ENCODE measurements at places on chromosomes 3 and 15.

DNA sequence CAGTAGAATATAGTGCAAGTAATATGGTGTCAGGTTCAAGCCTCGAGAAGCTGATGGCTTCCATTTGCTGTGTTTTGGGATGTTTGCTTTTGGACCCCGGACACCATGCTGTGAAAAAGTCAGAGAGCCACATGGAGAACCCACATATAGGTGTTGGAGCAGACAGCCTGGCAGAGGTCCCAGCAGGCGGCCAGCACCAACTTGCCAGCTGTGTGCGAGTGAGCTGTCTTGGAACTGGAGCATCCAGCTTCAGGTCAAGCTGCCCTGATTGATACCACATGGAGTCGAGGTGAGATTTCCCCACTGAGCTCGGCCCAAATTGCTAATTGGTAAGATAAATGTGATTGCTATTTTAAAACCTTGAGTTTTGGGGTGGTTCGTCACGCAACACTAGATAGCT, 185.7 kb upstream of the TBL1XR1 start:
- DNase-seq = no peak

DNA sequence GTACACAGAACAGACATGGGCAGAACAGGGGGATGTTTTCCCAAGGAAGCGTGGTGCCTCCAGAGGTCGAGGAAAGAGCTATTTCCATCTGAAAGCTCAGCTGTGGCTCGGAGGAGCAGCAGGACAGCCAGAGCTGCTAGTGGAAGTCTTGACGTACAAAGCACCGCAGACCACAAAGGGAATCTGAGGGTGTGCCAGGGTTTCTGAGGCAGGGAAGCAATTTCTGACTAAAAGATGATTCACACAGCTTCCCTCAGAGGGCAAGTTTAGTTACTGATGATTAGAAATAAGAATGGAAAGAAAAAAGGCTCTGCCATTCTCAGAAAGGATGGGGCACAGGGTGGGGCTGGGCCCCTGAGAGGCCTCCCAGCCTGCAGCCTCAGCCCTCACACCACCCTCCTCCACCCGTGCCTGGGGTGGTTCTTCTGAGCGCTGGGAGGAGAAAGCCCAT, 45.8 kb upstream of the SEC13 start:
- DNase-seq = peak; percentile 9

- no peak for DNase-seq
These were observed 155.1 kb downstream of the MECOM start for GRCh38 chr3:169508426-169508825.

DNA sequence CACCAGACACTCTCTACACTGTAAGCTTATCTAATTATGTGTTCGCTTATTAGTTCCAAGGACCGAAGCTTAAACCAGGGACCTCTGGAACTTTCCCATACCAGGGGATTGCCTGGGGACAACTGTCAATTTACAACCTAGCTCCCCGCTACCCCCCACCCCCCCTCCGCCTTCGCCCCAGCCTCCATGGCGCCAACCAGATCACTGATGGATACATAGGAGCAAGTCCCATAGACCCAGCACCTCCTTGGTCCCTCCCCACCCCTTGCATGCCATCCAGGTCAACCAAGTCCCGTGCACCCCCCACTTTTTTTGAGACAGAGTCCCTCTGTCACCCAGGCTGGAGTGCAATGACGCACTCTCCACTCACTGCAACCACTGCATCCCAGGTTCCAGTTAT, 930 bp upstream of the PDCD7 start:
- no peak for DNase-seq

DNA sequence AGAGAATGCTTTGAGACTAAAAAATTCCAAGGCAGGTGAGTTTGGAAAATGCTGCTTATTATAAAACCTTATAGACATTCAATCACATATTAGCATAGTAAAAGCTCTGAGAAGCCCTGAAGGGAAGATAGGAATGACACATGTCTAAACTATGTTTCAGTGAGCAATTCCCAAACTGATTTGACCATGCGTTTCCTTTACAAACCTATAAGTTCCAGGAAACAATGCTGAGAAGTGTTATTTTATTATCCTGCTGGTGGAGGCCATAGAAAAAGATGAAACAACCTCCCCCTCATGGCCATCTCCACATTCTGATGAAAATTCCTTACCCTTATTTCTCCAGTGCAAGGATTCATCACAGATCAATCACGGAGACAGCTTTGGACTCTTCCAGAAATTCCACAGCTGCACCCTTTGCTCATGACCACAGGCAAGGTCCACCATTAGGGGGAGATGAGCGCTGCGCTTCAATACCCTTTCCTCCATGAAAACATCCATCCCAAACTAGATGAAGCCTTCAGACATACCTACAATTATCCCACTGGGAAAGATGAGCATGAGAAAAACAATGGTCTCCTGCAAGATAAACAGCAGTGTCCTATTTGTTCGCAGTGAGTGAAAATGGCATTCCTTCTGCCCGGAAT, 372.1 kb downstream of the MAGI1 start:
- DNase-seq = no peak

GRCh38 chr3:71103430-71103921, 480.1 kb downstream of the FOXP1 start:
- no peak for DNase-seq

DNA sequence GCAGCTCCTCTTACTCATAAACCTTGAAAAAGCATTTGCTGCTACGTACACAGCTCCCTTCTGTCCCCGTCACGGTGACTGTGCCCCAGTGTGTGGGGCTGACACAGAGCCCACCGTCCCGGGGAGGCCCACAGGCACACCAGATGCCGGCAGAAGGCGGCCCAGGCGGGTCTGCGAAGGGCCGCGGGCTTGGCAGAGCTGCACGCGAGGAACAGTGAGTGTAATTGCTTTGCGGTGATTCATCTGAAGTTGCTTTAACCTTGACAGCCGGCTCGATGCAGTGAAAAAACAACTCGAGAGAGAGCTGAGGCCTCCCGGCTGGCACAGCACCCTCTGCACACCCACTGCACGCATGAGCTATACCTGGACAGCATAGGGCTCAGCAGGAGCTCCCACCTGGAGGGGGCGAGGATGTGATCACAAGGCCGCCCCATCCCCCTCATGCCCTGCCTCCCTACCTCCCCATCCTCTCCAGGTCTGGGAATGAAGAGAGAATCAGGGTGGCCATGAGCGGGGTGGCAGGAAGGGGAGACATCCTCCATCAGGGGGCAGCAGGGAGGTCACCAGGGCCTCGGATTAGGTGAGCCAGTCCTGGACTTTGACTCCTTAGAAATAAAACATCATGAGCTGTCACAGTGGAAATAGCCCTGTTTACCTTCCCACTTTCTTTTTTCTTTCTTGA, 172.7 kb downstream of the MEGF11 start:
- DNase-seq = no peak

DNA sequence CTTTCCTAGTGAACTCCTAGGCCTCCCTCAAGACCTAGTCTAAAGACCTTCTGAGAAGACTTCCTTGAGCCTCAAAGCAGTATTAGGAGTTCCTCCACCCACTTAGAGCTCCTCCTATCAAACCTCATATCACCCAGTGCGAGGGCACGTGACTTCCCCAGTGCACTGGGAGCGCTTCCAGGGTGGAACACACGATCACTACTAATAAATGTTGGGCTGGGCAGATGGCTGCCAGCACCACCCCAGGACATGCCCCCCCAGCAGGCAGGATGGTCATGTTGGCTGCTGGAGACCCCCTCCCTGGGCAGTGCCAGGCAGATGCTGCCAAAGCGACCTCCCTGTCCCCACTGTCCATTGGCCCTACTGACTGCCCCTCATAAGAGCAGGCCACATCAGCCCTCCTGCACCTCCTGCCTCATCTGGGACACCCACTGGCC, 8.5 kb upstream of the PLXND1 start:
- DNase-seq = no peak

DNA sequence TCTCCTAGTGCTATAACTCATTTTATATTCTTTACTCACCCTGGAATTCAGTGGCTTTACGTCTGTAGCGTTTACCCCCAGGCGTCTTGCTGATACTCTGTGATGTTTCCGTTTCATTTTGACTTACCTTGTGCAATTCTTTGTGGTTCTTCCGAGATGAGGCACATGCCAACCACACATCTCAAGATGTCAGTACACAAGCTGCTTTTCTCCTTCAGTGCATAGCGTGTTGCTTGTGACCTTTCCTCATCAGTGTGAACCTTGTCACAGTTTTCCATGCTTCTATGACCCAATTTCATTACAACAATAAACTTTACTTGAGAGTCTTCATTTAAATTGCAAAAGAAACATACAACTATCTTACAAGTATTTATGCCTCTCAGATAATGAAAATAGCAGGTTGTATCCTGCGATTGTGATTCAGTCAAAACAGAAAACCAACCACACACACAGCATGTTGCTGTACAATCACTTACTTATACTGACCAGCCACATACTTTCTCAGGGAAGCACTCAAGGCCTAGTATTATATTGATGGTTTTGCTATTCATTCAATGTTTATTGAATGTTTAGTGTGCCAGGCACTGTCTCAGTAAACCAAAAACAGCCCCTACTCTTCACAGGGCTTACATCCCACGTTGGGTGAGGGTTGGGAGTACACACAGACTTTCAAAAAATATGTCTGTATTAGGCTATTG, 4.6 kb upstream of the TBL1XR1 start:
- peak; percentile 69 for DNase-seq

DNA sequence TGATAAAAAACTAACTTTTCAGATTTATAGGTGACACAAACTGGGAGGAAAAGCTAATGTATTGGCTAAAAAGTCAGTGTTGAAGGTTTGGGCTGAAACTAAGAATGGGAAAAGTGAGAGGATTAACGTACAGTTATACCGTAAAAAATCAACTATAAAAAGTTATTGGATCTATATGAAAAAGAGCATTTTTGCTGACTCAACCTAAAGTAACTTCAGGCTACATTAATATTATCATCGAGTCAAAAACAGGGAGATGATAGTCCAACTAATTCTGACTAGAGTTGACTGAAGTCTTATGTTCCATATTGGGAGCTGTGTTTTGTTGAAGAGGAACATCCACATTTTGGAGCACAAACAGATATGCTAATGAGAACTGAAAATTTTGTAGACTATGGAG, 19.9 kb downstream of the ZNF654 start:
- DNase-seq = no peak

All from activated CD4-positive, alpha-beta T cell treated with anti-CD3 and anti-CD28 coated beads, Interleukin-2, amount 50 U/mL, for 24 hours (primary cell).